KG1 (cell line): ENCODE measurements at places on chromosomes 2 and 18.

- DNase-seq, result no peak
These were observed 60.6 kb downstream of the ZCCHC2 start for GRCh38 chr18:62583376-62583775.

DNA sequence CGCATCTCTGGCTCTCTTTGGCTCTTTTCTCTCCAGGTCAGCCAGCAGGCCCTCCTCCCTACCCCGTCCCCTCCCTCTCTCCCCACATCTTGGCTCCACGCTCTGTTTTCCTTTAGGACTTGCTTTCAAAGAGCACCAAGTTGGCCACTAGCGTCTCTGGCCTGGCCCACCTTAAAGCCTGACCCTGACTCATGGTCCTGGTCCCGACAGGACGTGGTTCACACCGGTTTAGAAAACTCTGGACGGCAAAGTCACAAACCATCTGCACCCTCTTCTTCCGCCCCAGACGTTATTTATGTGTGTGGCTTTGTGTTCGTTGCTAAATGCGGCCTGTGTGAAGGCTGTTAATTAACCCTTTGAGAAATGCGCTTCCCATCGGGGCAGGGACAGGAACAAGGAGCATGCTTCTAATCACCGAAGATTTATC lies 169.0 kb upstream of the HAAO start:
- peak; percentile 91 for DNase-seq

DNA sequence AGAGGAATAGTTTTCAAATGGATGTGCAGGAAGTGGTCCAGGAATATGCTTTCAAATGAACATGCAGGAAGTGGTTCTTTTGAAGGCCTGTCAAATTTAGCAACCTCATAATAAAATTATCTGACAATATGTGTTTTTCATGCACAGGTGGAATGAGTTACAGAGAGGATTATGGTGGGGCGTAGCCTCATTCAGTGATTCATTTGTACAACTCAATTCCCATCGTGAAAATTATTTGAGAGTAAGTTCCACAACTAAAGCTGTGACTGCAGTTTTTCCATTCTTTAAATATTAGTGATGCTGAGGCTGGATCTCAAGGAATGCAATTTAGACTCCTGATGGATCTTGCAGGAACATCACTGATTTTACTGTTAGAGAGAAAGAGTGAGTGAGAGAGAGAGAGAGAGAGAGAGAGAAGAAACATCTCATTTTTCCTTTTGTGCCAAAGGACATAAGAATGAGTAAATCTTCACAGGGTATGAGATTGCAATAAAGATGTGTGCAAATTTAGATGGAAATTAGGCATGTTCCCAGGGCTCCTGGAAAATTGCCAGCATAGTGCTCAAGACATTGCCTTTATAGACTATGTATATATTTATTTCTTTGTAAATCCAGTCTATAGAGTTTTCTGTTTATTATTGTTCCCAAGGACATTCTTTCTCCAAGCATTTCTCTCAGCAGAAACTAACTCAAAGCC lies 394.9 kb upstream of the ZEB2 start:
- DNase-seq, result no peak

- DNase-seq, result no peak
These were observed 182.5 kb downstream of the ACKR3 start for GRCh38 chr2:236752096-236752495.
